ENCODE measurements at places on chromosomes 7 and 10.

DNA sequence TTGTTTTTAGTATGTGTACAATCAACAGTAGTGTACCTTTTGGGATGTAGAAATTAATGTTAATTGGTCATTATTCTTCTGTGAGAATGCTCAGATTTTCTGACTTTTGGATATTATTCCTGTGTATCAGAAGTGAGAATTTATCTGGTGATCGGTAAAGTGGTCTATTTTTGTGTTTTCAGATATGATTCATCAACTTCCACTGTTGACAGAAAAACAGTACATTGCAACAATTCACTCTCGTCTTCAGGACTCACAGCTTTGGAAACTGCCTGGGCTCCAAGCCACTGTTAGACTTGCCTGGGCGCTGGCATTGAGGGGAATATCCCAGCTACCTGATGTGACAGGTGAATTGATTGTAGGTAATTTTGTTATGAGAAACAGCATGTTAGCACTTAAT lies 20.9 kb downstream of the NUP205 start:
- DNase-seq: no peak

DNA sequence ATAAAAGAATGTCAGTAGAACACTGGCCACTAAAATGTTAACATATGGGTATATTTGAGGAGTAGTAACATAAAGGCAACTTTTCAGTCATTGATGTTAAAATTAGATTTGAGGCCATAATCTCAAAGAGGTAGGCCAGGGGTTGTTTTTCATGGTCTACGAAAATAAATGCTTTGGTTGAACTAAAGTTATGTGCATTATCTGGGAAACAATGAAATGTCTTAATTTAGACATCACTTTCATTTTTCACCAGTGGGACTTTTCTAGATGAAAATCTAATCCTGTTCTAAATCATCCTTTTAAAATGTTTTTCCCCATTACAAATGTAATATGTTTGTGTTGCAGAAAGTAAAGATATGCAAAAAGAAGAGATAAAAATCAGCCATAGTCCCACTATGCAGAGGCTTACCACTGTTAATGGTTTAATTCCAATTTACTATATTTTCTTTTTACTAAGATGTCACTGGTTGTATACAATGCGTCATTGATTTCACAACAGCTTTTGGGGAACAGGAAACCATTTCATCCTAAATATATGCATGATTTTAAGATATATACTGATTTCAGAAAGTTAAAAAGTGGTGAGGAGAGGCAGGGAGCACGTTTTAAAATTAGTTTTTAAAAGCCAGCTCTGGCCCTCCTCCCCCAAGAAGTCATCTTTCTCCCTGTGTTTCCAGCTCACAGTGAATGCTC lies 64.3 kb downstream of the ARID5B start:
- no peak for DNase-seq

- no peak for DNase-seq
Measured at GRCh38 chr10:124403548-124403947, 15.2 kb downstream of the OAT start.

DNA sequence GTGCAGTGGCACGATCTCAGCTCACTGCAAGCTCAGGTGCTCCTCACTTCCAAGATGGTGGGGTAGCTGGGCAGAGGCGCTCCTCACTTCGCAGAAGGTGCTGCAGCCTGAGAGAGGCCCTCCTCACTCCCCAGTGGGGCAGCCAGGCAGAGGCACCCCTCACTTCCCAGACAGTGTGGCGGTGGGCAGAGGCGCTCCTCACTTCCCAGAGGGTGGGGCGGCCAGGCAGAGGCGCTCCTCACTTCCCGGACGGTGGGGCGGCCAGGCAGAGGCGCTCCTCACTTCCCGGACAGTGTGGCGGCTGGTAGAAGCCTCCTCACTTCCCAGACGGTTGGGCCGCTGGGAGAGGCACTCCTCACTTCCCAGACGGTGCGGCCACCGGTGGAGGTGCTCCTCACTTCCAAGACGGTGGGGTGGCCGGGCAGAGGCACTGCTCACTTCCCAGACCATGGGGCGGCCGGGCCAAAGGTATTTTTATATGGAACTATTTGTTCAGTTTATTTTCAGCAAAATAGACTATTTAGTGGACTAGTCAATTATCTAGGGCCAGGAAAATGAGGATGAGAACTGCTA lies 57.7 kb upstream of the PPP1R9A start:
- no peak for DNase-seq

GRCh38 chr10:79417731-79418130 lies 27.7 kb downstream of the ZCCHC24 start:
- no peak for DNase-seq

GRCh38 chr10:107442035-107442505 lies 277.6 kb upstream of the SORCS1 start:
- no peak for DNase-seq

DNA sequence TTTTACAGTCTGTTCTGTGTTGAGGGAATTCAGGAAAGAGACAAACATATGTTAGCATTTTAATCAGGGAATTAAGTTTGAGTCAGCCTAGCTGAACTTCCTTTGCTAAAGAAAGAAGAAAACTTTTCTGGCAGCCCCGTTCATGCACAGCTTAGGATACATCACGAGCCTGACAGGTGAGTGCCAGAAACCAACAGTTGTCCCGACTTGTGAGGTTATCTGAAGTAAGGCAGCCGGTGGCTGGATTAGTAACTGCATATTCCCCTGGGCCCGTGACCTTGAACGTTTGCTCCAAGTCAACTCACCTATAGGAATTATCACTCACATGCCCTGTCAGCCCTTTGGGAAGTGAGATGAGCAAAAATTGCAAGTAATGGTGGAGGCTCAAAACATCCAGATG lies 24.1 kb downstream of the RBM17 start:
- no peak for DNase-seq

GRCh38 chr7:106964466-106964865 lies 80.0 kb upstream of the PRKAR2B start:
- no peak for DNase-seq

GRCh38 chr10:49299816-49300139 lies 808 bp downstream of the C10orf71 start:
- no peak for DNase-seq

DNA sequence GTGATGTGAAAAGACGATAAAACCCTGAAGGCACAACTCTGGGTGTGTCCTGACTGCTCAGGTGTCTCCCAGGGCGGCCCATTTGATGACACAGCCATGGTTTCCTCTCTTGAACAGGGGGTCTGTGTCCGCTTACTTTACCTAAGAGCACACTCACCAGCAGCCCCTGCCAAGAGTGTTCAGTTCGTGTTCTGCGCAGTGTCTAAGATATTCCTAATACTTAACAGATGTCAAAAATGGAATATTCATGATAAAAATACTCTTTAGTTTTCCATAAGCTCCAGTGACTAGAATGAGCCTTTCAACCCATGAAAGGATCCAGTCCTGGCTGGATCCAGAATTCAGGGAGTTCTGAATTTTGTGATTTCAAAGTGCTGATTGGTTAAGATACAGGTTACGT lies 492.4 kb downstream of the TNS3 start:
- DNase-seq: no peak

- no peak for DNase-seq
Measured at GRCh38 chr7:141102436-141102835, 28.6 kb downstream of the TMEM178B start.

DNA sequence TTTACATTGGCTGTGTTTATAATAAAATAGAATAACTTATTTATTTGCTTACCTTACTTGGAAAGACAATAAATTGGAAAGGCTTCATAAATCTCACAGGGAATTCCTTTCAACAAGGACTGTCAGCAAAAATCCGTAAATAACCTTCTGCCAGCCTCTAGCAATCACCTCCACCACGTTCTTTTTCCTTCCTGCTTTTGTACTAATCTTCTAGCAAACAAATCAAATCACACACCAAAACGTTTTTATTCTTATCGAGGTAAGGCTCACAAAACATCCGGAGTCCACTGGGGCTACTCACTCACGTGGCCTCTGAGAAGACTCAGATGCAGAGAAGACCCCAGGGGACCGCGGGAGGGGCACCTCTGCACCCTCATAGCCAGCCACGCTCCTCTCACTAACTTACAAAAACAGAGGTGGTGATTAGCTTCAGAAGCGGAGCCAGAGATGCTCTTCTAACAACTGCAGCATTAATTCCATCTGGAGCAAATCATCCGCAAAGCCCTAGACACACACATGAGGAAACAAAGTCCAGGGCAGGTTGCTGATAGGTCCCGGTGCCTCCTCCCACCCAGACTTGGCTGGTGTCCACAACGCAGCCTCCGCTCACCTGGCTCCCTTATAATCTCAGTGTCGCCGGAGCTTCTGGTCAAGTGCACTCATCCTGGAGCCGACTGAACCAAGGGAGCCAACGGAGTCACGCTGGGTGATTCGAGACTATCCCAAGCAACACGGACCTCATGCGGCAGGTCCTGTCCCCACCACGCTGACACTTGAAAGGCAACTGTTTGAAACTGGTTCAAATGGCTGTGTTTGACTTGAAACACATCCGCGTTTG lies 22.5 kb downstream of the CTBP2 start:
- no peak for DNase-seq

GRCh38 chr10:15624401-15625196 lies 95.1 kb downstream of the ITGA8 start:
- DNase-seq: no peak

GRCh38 chr10:70096016-70096704 lies 36.5 kb downstream of the AIFM2 start:
- DNase-seq: no peak

- DNase-seq: no peak
Measured at GRCh38 chr7:42549866-42550485, 313.0 kb upstream of the GLI3 start.

GRCh38 chr7:77428777-77429231 lies 12.7 kb upstream of the GSAP start:
- no peak for DNase-seq

GRCh38 chr10:13779748-13780147 lies 193.0 kb downstream of the PRPF18 start:
- DNase-seq: no peak

DNA sequence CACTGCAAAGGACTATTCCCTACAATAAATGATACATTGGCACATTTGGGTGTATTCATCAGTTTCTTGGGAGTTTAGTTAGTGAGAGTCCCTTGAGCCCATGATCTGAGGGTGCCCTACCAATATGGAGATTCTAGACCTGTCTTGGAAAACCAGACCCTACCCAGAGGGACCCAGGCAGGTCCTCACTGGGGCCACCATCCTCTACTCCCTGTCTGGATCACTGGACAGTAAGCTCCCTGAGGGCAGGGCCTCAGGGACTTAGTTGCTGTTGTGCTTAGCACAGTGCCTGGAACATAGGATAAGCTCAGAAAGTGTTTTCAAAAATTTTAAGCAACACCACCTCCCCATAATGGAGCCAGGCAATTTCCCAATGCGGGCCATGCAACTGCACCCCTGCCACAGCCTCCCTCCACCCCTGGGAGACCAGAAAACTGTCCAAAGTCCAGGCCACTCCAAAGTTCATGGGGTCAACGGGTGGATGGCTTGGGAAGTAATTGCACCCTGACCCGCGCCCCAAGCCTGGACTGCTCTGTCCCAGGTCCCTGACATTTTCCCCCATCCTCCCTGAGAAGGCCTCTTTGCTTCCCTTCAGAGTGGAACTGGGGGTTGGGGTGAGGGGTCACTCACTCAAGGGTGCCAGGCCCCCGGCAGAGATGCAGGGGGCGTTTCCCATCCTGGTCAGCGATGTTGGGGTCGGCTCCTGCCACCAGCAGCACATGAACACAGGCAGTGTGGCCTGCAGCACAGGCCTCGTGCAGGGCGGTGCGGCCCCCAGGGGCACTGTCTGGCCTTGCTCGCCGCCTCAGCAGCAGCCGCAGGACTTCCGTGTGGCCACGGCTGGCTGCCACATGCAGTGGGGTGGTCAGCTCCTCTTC lies 1.0 kb downstream of the ASB10 start:
- DNase-seq: no peak

- no peak for DNase-seq
Measured at GRCh38 chr7:97025983-97026714, 1.5 kb upstream of the DLX5 start.

DNA sequence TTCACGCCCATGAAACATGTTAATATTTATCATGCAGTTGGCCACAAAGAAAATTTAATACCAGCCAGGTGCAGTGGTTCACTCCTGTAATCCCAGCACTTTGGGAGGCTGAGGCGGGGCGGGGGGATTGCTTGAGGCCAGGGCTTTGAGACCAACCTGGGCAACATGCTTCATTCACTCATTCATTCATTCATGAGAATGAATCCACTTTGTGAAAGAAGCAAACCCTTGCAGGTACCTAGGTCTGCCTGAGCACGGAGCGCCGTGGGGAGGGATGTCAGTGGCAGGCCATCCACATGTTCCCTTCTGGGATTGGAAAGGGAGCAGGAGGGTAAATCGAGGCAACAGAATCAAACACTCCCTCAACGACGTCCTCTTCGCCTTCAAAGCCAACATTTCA lies 4.7 kb downstream of the ANXA11 start:
- no peak for DNase-seq

DNA sequence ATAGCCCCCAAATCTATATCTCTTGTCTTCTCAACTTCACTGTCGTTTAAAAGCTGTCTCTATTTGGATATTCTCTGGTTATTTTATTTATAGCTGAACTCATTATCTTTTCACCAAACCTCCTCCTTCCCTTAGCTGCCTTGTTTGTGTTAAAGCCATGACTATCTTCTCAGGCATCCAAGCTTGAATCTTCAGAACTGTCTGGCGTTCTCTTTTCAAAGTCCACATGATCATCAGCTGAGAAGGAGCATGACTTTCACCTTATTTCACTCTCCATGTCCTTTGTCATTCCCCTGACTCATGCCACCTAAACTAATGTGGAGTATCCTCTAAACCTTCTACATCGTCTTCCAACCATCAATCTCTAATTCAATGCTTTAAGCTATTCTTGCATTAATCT lies 5.7 kb upstream of the GLCCI1 start:
- DNase-seq: no peak

DNA sequence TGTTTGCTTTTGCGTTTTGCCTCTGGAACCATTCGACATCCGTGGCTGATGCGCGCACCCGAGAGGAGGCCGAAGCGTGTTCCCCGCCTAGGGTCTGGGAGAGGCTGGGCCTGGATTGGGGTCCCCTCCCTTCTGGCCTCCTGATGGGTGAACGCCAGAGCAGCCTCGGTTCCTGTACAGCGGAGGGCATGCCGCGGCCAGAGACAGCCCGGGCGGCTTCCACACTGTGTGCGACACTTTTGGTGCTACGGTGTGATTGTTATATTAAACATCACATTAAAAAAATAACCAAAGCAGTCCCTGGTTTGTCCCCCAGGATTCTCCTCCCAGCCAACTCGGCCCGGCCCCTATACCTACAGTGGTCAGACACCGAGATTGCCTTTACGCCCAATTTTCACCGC lies 3.7 kb upstream of the HOXA7 start:
- no peak for DNase-seq

- no peak for DNase-seq
Measured at GRCh38 chr10:97823734-97824133, 25.9 kb upstream of the GOLGA7B start.

GRCh38 chr7:77887567-77887966 lies 89.0 kb downstream of the PHTF2 start:
- no peak for DNase-seq

- no peak for DNase-seq
Measured at GRCh38 chr10:68878496-68878895, 22.6 kb upstream of the DDX50 start.

GRCh38 chr10:52853704-52854103 lies 81.1 kb upstream of the MBL2 start:
- DNase-seq: no peak

GRCh38 chr7:149666360-149666945 lies 106.9 kb downstream of the ZNF467 start:
- no peak for DNase-seq

GRCh38 chr10:80702143-80702542 lies 164.4 kb downstream of the SH2D4B start:
- DNase-seq: no peak

All from CD4-positive, alpha-beta T cell (primary cell).